ENCODE measurements at places on chromosomes 3 and 15.

DNA sequence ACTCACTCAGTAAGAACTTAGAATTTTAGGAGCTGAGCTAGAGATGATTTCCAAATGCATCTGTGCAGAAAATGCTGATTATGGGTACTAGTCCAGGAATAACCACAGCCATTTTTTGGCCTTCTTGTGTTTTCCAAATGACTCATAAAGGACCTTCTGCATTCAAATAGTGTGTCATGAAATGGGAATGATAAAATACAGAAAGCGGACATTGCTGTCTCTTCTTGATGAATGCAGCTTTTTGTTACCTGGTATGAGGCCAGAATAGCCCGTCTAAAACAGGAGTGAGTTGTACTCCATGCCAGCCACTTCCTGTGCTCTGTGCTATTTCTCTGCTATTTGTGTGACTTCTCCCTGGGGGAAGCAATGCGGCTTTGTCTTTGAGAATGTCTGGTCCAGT is 20.5 kb upstream of the FRMD5 start:
- H3K27me3 ChIP-seq: no peaks in the 10 kb centered on the region
- no peak overlapping the region for H3K4me3 ChIP-seq
- H3K27ac ChIP-seq: no peak overlapping the region
- H3K4me1 ChIP-seq: no peaks in the 10 kb centered on the region

GRCh38 chr3:48747015-48747615 is 30.1 kb upstream of the IP6K2 start:
- peaks cover 19% of the 10 kb centered on the region for H3K4me1 ChIP-seq
- no peak for DNase-seq
- H3K36me3 ChIP-seq: peaks cover 62% of the 10 kb centered on the region
- H3K27me3 ChIP-seq: no peaks in the 10 kb centered on the region
- H3K4me3 ChIP-seq: no peak overlapping the region

GRCh38 chr3:13839253-13839652 is 40.6 kb downstream of the WNT7A start:
- H3K27me3 ChIP-seq: no peaks in the 10 kb centered on the region
- no peaks in the 10 kb centered on the region for H3K4me1 ChIP-seq
- no peak overlapping the region for H3K27ac ChIP-seq
- no peaks in the 10 kb centered on the region for H3K36me3 ChIP-seq

DNA sequence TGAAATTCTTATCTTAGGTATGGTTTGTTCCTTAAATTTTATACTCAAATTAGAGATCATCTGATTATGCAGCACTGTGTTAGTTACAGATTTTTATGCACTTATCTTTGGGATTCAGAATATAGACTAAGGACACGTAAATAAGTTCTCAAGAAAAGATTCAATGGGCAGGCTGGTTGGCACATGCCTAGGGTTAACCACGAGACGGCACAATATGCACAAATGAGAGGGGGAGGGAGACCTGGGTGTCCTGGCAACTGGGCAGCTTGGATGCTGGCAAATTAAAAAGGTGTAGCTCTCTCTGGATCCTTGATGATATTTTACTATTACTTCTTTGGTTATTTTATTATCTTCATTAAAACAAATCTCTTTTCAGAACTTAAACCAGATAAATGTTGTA is 672 bp downstream of the AADAC start:
- no peak overlapping the region for H3K27ac ChIP-seq
- no peaks in the 10 kb centered on the region for H3K36me3 ChIP-seq
- peaks cover 7% of the 10 kb centered on the region for H3K4me1 ChIP-seq
- H3K27me3 ChIP-seq: no peaks in the 10 kb centered on the region
- H3K4me3 ChIP-seq: no peak overlapping the region

DNA sequence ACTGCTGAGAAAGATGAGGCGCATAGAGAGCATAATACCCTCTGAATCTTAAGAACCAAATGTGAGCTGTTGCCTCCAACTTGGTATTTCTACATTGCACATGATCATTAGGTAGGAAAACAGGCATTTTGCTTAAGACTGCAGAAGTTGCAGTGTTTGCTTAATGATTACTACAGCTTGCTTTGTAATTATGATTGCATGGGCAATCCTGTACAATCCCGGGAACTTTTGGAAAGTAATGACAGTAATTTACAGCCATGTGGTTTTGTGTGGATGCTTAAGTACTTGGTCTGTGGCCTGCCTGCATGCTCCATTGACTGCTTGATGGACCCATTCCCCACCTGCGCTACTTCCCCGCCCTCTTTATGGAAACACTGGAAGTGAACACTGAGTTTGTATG is 301.1 kb downstream of the DIPK2A start:
- no peaks in the 10 kb centered on the region for H3K4me1 ChIP-seq
- DNase-seq: no peak
- no peaks in the 10 kb centered on the region for H3K27me3 ChIP-seq
- no peak overlapping the region for H3K4me3 ChIP-seq
- no peaks in the 10 kb centered on the region for H3K36me3 ChIP-seq
- no peak overlapping the region for H3K27ac ChIP-seq

GRCh38 chr15:91316126-91316525 is 216.1 kb downstream of the SV2B start:
- no peak overlapping the region for H3K27ac ChIP-seq
- H3K27me3 ChIP-seq: no peaks in the 10 kb centered on the region
- H3K4me3 ChIP-seq: no peak overlapping the region
- no peak for DNase-seq
- no peaks in the 10 kb centered on the region for H3K36me3 ChIP-seq

DNA sequence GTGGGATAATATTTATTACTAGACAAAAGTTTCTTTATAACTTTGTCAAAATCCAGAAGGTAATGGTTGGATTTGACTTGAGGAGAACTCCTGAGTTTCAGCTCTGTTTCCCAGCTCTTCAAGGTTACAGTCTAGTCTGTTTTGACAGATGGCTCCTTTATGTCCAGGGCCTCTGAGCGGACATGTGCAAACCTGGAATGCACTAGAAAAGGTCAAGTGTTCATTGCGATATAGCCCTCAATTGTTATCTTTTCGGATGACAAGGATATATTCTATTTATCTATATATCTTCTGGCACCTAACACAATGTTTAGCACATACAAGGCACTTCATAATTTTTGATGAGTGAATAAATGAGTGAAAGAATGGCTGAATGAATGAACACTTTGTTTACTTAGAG is 513.2 kb upstream of the GOLIM4 start:
- H3K27me3 ChIP-seq: no peaks in the 10 kb centered on the region
- H3K4me1 ChIP-seq: no peaks in the 10 kb centered on the region
- no peak for DNase-seq
- H3K4me3 ChIP-seq: no peak overlapping the region
- no peaks in the 10 kb centered on the region for H3K36me3 ChIP-seq
- no peak overlapping the region for H3K27ac ChIP-seq

DNA sequence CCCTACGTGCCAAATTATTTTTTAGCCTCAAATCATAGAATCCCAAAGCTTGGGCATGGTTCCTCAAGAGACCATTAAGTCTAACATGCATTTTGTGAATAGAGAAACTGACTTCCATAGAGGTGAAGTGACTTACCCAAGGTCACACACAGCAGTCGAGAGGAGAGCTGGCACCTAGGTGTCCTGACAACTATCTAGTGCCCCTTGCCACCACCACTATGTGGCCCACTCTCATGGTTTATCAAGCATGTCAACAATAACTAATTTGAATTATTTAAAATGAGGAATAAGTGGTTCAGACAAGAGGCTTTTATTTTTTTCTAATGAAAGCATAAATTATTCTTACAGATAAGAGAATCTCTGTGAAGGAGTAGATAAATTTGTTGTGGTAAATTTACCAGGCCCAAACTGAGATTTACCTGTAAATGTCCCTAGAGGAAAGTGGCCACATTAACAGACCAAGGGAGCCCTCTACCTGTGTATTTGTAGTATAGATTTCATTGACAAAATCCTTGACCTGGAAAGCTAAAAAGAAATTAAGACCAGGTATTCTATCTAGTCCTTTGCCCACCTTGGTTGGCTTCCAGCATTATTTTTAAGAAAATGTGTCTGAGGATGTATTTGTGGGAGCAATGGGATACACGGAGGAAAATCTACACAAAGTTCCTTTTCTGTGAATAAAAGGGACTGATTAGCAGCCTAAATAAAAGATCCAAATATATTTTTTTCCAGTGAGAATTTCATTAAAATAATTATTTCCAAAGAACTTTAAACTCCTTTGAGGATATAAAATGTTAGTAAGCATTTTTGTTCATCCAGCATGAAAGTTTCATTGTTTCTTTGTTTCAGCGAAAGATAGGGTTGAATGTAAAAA is 49.1 kb downstream of the IQCH start:
- DNase-seq: no peak
- H3K4me3 ChIP-seq: no peak overlapping the region
- H3K36me3 ChIP-seq: no peaks in the 10 kb centered on the region
- H3K4me1 ChIP-seq: no peaks in the 10 kb centered on the region
- H3K27me3 ChIP-seq: no peaks in the 10 kb centered on the region

Measured in lower lobe of right lung (tissue), 2 donors.